ENCODE measurements at places on chromosomes 3 and 15.

DNA sequence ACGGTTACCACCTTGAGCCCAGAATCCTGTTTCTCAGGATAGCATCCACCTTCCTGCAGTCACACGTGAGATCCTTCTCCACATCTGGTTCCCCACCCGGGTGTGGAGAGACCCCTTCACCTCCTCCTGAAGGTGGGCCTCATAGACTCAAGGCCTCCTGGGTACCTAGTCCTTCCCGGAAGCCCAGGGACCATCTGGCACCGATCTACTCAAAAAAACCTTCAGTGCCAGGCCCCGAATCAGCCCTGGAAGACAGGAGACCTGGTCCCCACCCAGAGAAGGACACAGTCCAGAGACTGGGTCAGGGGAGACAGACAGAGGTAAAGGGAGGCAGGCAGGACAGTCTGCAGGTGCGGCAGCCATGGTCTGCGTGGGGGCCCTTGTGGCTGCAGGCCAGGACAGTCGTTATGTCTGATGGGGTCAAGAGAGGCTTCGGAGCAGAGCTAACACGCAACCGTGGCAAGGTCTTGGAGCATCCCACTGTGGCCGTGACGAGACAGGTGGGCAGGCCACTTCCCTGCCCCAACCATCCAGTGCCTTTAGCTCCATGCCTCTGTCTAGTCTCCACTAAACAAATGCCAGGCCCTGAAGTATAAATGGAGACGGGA, 112.2 kb upstream of the ABHD17C start:
- DNase-seq = no peak

- DNase-seq = no peak
Observed at GRCh38 chr3:23758253-23758838, 47.4 kb upstream of the UBE2E1 start.

DNA sequence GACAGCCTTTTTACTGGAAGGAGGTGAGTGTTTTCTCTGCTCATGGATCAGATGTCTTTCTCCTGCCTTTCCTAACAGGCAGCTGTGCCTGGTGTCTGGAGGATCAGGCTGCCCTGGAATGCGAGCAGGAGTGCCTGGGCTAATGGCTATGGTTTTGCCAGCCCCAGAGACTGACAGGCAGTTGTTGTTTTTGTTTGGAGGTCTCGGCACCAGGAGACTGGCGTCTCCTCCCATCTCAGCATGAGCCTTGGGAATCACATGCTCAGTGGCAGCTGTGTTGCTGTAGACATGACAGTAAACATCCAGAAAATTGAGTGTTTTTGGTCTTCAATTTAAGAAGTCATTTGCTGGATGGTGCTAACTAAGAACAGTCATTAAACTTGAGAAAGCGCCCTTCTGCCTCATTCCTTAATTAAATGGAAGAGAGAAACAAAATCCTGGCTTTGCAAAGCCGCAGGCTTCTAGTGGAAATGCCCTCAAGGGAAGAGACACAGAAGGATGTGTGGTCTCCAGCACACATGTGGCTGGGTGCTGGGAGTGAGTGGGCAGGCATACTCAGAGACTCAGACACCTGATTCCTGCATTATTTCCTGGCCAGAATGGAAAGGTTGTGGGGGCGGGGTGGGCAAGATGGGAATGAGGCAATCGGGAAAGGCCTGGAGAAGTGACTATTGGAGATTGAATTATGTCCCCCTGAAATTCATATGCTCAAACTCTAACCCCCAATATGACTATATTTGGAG, 97.0 kb upstream of the NMNAT3 start:
- no peak for DNase-seq

- DNase-seq = no peak
Observed at GRCh38 chr3:167469381-167469780, 4.5 kb downstream of the SERPINI2 start.

GRCh38 chr3:127822041-127822681, at the start of gene MGLL:
Gene MGLL (minus strand): TSS chr3:127822515. CDS start chr3:127822318, 197 bp downstream.
- no peak for DNase-seq

GRCh38 chr3:7764115-7764514, 737.5 kb upstream of the LMCD1 start:
- DNase-seq = no peak

DNA sequence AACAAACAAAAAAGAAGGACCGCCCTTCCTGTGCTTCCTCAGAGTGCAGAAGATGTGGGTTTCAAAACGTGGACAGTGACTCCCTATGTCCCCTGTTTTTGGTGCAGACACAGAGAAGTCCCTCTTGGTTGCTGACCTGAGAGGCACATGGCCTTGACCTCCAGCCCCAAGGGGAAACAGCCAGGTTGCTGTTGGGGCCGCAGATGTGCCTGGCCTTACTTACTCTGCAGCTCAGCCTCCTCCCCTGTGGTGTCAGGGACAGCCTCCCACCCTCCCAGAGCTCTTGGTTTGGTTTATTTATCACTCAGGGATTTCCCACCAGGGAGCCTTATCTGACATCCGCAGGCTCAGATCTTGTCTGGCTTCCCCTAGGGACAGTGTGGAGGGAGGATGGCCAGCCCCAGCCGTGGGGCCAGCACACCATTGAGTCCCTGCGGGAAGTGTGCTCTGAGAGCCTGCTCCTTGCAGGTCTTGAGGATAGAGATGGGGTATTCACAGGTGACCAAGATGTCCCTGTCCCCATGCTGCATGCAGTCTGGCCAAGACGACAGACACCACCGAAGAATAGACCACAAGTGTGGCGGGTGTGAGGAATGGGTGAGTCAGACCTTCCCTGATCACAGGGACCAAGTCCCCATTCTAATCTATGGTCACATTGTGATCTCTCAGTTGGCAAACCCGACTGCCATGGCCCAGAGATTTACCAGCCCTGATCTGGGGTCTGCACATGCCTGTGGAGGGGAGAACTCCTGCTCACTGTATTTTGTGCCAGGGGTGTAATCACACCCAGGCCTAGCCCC, 134.3 kb upstream of the ABHD17C start:
- no peak for DNase-seq

- no peak for DNase-seq
Observed at GRCh38 chr15:64851503-64851840, 9.8 kb downstream of the PLEKHO2 start.

- no peak for DNase-seq
Observed at GRCh38 chr3:21170964-21171363, 580.0 kb downstream of the ZNF385D start.

GRCh38 chr3:140510303-140510861, 167.5 kb upstream of the TRIM42 start:
- DNase-seq = no peak

DNA sequence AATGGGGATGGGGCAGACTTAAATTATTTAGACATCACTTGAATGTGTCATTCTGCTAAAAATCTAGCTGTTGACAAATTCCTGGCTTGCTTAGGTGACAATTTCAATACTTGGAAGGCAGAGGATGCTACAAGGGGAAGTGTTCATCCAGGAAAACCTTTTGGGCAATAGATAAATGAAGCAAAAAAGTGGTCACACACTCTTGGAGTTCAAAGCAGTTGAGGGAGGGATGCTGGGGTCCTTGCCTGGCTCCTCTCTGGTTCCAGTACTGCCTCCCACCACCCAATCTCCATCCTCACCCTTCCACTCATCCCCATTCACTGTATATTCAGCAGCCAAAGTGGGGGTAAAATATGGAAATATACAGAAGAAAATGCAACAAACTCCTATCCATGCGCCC, 52.6 kb upstream of the FRMD4B start:
- DNase-seq = no peak

DNA sequence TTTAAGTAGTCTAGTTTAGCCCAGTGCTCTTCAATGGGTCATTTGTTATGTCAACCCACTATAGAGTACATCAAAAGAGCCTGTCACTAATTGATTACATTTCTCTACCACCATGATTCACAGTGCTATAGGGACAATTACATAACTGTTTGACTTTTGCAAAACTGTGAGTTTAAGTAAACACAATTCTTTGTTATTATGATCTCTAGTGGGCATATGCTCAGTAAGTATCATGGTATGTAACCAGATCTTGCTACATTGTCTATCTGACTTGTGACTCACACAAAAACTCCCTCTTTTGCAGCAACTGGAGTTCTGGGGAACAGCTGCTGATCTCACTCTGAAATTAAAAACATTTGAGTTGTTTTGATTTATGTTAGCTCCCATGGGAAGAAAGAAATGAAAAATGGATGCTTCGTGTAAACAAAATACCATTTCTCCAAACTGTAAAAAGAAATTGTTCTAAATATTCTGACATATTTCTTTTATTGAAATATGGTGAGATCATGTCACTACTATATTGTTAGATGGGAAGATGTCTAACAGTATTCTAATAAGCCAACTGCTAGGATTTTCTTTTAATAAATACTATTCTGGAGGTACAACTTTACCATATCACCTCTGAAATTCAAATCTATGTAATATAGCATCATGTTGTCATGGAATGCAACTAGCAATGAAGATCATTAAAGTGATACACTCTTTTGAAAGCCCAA, 470.4 kb downstream of the ROBO1 start:
- no peak for DNase-seq

DNA sequence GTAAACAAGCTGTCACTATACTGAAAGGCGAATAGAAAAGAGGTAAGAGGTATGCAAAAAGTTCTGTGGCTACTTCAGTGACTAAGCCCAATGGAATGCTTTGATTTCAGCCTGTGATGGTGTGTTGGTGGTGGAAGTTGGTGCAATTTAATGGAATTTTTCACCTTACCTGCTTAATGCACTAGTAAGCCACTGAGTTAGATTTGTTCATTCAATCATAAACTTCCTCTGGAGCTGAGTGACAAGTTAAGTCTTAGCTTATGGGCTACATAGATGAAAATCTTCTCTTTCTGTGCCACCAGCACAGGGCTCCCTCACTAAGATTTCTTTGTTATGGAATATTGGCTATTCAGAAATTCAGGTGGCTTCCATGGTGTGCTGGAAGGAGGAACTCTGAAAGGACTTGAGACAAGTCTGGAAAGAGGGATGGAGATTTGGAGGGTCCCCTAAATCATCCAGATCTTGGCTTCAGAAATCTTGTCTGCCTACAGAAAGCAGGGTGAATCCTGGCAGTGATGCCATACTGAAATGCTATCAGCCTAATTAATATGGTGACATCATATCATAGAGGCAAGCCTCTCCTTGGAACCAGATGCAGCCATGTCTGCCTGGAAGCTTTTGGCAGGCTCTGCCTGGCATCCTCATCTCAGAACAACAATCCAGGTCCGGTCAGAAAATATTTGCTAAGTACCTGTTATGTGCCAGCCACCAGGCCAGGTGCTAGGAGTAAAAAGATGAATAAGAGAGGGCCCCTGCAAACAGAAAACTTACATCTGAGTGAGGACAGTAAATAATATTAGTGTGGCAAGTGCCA, 8.1 kb upstream of the GAP43 start:
- no peak for DNase-seq

GRCh38 chr3:10357592-10358308, 36.8 kb upstream of the SEC13 start:
- no peak for DNase-seq

DNA sequence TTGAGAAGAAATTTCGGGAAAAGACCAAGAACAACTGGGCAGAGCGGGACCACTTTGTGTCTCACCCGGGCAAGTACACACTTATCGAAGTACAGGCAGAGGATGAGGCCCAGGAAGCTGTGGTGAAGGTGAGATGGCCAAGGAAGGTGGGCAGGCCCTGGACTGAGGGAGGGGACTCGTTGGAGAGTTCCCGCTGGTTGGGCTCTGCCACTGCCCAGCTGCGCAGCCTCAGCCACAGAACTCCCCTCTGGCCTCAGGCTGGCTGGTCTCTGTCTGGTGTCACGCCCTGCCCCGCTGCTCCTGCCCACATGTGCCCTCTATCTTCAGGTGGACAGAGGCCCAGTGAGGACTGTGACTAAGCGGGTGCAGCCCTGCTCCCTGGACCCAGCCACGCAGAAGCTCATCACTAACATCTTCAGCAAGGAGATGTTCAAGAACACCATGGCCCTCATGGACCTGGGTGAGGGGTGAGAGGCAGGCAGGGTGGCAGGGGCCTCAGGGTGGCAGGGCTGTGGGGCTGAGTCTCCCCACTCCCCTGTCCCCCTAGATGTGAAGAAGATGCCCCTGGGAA, 2.4 kb downstream of the PARP3 start:
- DNase-seq = no peak

DNA sequence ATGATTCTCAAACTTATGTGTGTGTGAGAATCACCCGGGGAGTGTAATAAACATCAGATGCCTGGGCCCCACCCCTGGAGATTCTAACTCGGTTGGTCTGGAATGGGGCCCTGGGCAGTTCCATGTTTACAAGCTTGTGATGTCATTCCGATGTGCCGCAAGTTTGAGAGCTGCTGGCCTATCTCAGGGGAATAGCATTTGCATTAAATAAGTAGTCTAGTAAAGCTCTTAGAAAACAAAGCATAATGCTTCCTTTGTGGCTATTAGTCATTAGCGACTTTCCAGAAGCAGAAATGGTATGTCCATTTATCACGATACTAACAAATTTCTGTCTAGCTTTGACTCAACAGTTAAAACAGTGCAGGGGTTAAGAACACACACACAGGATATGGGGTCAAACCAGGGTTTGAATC, 20.9 kb downstream of the PGBD4 start:
- DNase-seq = no peak

- DNase-seq = no peak
Observed at GRCh38 chr3:127490271-127491023, 100.1 kb downstream of the TPRA1 start.

GRCh38 chr15:74529921-74530320, 11.1 kb upstream of the ARID3B start:
- no peak for DNase-seq

GRCh38 chr15:70777170-70777926, 14.0 kb upstream of the UACA start:
- no peak for DNase-seq

DNA sequence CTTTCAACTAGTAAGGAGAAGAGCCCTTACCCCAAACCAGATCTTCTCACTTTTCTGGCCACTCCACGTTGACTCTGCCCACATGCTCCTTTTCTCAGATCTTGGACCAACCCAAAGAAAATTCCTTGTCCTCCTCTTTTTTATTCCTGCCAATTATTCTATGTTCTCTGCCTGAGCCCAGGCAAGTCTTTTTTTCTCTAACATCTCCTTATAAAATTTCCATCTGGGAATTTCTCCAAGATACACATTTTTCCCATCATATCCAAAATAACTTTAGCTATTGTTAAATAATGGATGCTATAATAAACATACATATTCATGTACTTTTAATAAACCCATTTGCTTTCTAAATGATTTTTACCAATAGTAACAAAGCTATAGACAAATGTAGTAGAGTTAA, 726.0 kb upstream of the ZNF385D start:
- no peak for DNase-seq

GRCh38 chr15:84035399-84035766, 200.2 kb upstream of the GOLGA6L4 start:
- no peak for DNase-seq

DNA sequence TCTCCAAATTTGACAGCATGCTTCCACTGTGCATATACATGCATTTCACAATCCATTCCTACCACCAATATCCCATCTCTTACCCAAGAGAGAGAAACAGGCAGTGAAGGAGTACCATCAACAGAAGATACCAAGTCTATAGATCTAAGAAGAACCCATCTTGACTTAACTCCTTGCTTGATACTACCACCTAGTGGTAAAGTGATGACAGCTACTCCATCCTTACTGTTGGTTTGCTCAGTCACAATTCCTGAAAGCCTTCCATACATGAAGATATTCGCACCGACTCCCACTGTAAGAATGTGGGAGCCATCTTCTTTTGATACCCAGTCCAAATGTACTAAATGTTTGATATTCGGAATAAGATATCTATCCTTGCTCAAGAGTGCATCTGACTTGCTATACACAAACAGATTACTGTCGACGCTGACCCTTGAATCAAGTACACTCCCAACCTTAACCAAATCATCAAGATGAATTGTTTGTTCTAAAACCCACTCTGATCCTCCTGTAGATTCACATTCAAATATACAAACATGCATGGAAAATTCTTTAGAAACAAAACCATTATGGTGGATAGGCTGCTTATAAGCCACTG, 123.1 kb downstream of the DMXL2 start:
- DNase-seq = no peak

Measured in stimulated activated CD4-positive, alpha-beta T cell treated with anti-CD3 and anti-CD28 coated beads, Interleukin-1b, Interleukin-23, amount 100 ng/mL, for 1 hour (primary cell).